Esophagus squamous epithelium (tissue), 5 donors: ENCODE measurements at places on chromosomes 3 and 15.

- DNase-seq, result no peak
Observed at GRCh38 chr15:31367730-31368344, 41.2 kb downstream of the KLF13 start.

DNA sequence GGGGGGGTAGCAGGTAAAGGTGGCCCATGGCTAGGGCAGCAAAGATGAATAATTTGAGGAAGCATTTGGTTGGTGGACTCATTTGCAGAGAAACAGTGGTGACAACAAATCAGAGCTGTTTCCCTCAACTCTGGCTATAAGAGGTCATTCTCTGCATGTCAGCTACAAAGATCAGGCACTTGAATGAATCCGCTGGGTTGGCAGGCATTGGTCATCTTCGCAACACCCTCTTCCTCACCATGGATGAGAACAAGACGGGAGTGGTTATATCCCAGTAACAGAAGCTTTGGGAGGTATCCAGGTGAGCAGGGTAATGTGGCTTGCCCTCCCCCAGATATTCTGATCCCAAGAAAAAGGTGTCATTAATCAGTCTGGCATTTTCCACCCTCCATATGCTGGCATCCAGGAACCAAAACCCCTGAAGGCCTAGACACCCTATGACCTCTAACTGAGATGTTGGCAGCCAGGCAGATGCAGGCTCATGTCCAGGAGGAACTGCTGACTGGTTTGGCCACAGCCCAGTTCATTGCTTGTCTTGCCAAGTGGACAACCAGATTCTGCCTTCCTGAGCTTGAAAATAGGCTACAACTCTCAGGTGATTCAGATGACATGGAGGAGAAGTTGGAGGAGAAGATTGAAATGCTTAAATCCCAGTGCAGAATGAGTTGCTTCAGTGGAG lies 108.9 kb upstream of the TRIM42 start:
- no peak for DNase-seq

DNA sequence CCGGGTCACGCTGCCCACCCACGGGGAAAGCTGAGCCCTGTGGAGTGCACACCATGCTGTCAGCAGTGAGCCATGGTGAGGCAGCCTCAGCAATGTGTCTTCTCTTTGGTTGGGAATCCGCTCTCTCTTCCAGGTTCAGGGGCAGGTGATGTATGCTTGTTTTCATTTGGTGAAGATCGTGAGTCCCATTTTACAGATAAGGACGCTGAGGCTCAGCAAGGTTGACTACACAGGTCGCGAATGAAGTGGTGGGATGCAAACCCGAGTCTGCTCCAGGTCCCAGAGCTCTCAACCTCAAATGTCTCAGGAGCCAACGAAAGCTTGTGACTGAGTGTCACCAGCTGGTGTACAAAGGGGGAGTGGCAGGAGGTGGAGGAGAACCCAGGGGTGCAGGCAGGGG lies 74.3 kb downstream of the RPN1 start:
- DNase-seq, result no peak

- no peak for DNase-seq
Observed at GRCh38 chr15:74320352-74321247, 46.8 kb downstream of the CYP11A1 start.

DNA sequence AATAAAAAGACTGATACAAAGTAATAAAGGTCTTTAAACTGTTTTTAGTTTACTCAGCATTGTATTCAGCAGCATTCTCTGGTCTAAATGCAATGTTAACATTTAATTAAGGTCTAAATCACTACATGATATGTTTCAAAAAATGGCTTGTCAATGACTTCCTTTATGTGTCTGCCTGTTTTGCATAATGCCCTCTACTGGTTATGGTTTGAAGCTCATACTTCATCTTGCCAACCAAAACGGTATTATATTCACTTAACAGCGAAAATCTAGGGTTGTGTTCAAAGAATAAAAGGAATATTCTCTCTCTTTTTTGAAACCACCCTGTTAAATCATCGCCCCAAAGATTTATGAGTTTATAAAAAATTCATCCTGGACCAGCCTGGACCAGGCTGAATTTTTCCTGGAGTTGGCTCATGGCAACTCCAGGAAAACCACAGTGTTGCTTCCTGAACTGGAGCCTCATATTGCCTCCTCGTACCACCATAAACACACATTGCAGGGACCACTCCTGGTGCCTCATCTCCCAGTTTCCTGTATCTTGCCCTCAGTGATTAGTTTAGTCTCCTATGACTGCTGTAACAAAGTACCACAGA lies 6.7 kb upstream of the NCEH1 start:
- DNase-seq, result no peak

- no peak for DNase-seq
Observed at GRCh38 chr15:66724732-66725463, 22.9 kb downstream of the SMAD6 start.

- DNase-seq, result no peak
Observed at GRCh38 chr15:39296955-39297354, 283.9 kb upstream of the THBS1 start.

DNA sequence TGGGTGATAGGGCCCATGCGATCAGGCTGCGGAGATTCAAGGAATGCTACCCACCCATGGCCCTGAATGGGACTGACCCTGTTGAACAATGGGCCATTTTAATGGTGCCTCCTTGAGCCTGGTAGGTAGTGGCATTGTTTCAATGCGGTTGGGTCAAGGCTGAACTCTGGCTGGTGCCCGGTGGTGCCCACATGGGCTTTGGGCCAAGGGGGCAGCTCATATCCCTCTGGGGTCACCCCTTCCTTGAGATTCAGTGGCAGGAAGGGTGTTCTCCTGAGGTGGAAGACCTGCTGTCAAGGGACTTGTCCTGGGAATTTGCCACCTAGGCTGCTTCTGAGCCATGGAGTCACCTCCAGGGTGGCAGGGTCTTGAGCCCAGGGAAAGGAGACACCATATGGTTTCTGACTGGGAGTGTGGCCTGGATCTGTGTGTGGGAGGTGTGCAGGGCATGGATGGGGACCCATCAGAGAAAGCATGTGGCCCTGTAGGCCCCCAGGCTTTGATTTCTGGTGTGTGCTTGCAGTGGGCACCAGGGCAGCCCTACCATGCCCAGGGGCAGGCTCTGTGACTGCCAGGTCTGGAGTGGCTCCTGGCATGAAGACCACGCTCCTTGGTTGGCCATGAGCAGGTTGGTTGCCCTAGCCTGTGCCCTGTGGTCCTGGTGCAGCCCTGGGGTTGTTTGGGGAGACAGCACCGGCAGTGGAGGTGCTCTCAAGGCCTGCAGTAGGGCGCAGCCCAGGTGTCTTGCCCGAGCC lies 199.9 kb downstream of the UBE3A start:
- DNase-seq, result no peak

DNA sequence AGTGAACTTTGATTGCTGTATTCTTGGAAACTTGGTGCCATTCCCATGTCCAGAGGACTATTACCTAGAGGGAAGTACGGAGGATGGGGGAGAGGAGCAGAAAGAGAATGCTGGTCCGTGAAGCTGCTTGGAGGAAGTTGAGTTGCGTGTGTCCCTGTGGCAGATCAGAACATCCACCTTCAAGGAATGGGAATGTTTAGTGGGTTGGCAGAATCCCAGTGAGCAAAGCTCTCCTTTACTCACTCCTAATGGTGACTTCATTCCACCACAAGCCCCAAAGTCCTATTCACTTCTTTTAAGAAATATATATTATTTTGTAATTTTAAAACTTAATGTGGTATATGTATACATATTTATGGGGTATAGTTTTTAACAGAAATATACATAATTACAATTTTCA lies 247.8 kb upstream of the FEZF2 start:
- DNase-seq, result no peak

DNA sequence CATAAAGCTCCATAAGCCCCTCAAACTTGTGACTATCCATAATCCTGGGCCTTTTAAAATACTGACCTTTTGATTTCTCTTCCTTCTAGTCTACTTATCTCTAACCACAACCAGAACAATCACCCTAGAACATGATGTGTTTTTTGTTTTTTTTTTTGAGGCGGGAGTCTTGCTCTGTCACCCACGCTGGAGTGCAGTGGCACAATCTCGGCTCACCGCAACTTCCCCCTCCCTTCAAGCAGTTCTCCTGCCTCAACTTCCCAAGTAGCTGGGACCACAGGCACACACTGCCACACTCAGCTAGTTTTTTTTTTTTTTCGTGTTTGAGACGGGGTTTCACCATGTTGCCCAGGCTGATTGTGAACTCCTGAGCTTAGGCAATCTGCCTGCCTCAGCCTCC lies 25.1 kb downstream of the VPS39 start:
- DNase-seq, result no peak

- DNase-seq, result no peak
Observed at GRCh38 chr15:48602358-48603122, 43.0 kb downstream of the FBN1 start.

- DNase-seq, result no peak
Observed at GRCh38 chr3:39136533-39137434, 16.6 kb downstream of the CSRNP1 start.

DNA sequence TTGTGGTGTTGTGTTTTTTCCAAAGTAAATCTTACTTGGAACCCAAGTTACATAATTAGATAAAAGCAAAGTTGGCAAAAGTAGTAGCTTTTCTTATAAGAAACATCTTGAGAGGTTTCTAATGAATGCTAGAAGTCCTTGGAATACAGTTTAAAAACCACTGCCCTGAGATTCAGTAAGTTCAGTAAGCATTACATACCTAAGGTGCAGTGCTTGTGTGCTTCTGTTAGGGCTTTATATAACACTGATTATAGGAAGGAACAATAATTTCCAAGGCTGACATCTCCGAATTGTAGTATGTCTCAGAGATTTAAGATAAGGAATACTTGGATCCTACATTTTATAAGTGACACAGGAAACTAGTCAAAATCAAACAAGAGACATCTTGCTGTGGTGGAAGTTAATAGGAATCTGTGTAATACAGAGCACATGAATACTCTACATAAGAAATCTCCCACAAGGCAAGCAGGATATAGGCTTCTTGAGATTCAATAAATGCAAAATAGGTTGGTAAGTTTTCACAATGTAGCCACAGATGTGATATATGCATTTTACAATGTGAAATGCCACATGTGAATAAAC lies 268.2 kb downstream of the LSAMP start:
- DNase-seq, result no peak

GRCh38 chr3:112860898-112861297 lies 14.2 kb upstream of the CD200R1L start:
- no peak for DNase-seq

GRCh38 chr15:37044915-37045648 lies 55.3 kb downstream of the MEIS2 start:
- DNase-seq, result no peak

DNA sequence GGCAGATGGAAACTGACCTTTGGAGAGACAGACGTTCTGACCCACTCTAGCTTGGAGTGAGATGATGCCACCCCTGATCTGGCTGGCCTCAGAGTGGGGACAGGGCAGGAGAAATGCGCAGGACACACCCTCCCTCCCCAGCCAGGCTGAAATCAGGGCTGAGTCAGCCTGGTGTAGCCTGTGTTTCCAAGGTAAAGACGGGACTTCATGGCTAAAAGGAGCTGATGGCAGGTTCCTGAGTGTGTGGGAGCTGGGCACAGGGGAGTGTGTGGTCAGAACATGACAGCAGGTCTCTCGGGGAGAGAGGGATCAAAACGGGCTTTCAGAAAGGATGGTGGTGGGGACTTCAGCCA lies 14.6 kb upstream of the POLG start:
- no peak for DNase-seq

GRCh38 chr3:25663347-25663868 lies 1.3 kb downstream of the TOP2B start:
- no peak for DNase-seq

- DNase-seq, result no peak
Observed at GRCh38 chr3:139930211-139930610, 4.8 kb upstream of the CLSTN2 start.

DNA sequence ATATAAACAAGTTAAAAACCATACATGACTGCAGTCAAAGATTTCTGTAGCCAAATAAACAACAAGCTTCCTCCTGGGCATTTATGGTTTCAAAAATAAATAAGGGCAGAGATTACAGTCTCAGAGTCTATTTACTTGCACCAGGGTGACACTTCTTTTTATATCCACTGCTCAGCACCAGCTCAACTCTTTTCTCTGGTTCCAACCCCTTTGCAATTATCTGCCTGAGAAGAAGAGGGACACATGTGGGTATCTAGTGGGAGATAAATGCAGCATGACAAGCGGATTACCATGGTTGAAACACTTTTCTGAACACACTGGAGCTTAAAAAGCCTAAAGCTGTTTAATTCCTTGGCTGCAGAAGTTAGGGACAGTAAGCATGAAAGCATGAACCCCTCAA lies 311.5 kb downstream of the CNTN3 start:
- no peak for DNase-seq

DNA sequence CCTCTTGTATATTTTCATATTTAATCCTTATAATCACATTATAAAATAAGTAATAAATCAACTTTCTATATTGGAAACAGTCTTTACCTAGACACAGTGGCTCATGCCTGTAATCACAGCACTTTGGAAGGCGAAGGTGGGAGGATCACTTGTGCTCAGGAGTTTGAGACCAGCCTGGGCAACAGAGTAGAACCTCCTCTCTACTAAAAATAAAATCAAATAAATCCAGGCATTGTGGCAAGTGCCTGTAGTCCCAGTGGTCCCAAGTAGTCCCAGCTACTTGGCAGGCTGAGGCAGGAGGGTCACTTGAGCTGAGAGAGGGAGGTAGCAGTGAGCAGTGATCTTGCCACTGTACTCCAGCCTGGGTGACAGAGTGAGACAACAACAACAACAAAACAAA lies 975.1 kb downstream of the ROBO1 start:
- DNase-seq, result no peak

DNA sequence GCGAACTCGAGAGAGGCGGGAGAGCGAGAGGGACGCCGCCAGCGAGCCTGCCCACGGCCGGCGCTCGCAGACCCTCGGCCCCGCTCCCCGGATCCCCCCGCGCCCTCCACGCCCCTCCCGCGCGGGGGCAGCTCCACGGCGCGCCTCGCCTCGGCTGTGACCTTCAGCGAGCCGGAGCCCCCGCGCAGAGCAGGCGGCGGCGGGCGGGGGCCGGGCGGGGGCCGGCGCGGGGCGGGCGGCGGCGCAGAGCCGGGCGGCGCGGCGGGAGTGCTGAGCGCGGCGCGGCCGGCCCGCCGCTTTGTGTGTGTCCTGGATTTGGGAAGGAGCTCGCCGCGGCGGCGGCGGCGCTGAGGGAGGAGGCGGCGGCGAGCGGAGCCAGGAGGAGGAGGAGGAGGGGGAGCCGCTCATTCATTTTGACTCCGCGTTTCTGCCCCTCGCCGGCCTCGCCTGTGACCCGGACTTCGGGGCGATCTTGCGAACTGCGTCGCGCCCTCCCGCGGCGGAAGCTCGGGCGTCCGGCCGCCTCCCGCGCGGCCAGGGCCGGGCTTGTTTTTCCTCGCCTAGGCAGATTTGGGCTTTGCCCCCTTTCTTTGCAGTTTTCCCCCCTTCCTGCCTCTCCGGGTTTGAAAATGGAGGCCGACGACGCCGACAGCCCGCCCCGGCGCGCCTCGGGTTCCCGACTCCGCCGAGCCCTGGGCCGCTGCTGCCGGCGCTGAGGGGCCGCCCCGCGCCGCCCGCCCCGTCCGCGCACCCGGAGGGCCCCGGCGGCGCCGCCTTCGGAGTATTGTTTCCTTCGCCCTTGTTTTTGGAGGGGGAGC lies 524 bp downstream of the IGF1R start:
- DNase-seq, result no peak
